ENCODE measurements at places on chromosomes 1 and 21. TPM values are rescaled to one million over a fixed set of nuclear protein-coding genes. Genes with fewer than 3 reads are reported as not detected.

The TACSTD2 gene
- total RNA-seq, result not detected

The PGLYRP4 gene
- not detected for total RNA-seq

The HMCN1 gene
- 0.05 TPM for total RNA-seq

The OR2T6 gene
- total RNA-seq, result not detected

DNA sequence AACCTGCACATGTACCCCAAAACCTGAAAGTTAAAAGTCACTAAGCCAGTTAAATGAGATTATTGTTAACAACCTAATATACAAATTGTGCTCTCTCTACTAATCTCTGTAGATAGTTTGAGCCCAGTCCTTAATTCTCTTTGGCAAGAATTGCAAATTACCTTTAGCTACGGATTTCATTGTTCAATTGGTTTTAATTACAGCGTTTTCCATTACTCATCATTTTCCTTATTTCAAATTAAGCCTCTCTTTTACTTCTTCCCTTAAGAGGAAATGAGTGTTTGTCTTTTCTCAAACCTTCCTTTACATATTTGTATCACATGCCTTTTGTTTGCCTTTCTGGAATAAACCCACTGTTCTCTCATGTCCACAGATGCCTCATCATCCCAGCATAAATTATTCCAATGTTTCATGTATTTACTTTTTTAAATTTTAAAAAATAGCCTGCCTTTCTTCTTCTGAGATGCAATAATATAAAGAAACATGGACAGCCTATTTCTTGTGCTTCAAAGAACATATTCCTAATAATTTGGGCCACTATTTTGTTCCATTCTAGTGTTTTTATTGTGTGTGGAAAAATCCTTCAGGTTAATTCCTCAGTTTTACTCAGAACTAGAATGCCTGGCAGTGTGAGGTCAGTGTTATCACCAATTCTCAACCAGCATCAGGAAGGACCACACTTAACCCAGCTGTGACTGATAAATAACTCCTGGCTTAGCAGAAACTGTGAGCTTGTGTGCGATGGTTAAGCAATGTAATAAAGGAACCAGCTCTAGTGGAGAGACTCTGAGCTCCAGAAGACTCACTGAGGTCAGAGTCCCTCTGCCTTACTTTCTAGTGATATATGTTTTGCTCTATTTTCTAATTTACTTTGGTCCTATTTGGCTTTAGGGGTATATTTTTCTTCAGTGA, 600.5 kb downstream of the LTN1 start:
- no peak for DNase-seq

DNA sequence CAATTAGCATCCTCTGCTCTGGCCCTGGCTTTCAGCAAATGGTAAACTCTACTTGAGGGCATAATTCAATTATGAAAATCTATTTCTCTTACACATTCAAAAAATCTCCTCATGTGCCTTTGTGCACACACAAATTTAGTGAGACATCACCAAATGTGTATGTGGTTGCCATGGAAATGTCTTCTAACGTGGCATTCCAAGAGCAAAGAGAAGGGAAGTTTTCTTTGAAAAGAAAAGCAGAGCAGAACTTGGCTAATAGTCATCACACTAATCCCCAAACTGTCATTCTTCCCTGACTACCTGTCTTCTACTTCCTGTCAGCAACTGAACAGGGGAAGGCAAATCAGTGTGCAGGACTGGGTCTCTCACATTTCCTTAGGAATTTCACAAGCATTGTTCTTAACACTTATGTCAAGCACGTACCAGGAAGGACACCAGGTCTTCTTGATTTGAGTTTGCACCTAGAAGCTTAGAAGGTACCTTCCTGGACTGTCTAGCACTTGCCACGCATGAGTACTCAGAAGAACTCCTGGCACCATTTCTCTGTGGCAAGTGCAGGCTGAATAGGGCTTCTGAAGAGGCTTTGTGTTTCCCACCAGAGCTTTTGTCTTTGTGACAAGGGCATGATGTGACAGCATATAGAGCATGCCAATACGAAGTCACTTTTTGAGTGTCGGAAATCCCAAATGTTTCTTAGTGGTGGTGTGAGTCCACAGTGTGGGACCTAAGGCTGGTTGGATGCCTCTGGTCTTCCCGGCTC, 32.3 kb downstream of the MAN1C1 start:
- DNase-seq, result no peak

GRCh38 chr1:35769188-35769758, 505 bp downstream of the CLSPN start:
- peak; percentile 93 for DNase-seq

- no peak for DNase-seq
Observed at GRCh38 chr1:166153525-166154314, 13.1 kb downstream of the FAM78B start.

GRCh38 chr1:33263890-33264504, 7.7 kb downstream of the ZNF362 start:
- no peak for DNase-seq

- DNase-seq, result no peak
Observed at GRCh38 chr1:57551476-57551875, 127.6 kb upstream of the DAB1 start.

DNA sequence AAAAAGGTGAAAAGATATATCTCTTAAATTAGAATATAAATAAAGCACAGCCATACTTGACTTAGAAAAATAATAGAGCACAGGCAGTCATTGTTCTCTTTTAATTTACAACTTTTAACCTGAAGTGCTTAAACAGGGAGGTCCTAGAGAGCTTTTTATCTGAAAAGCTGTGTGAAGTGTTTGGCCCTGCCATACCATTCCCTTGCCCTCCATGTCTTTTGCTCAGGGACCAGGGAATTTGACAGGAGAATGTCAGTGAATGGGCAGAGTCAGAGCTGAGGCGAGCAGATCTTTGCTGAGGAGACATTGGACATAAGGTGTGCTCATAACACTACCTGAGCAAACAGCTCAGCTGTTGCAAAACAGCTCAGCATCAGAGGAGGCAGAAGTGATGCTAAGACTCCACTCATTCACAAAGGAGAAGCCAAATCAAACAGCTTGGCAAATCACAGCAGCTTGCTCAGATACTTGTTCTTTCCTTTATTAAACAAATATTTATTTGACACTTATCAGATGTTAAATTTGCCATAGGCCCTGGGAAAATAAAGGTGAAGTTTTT, 14.9 kb upstream of the MGST3 start:
- no peak for DNase-seq

DNA sequence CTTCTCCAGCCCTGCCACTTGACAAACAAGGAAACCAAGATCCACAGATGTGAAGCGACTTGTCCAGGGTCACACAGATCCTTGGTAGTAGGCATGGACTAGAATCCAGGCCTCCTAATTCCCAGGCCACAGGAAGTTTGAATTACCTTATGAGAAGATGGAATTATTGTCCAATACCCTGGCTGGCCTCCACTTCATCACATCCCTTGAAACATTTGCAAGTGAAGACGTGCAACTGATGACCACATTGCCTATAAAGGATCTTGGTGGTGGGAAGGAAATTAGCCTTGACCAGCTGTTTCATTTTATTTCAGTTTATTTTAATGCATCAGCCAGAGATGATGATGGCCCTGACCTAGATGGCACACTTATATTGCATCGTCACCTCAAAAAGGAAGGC, 165.8 kb upstream of the CAMK1G start:
- DNase-seq, result no peak

DNA sequence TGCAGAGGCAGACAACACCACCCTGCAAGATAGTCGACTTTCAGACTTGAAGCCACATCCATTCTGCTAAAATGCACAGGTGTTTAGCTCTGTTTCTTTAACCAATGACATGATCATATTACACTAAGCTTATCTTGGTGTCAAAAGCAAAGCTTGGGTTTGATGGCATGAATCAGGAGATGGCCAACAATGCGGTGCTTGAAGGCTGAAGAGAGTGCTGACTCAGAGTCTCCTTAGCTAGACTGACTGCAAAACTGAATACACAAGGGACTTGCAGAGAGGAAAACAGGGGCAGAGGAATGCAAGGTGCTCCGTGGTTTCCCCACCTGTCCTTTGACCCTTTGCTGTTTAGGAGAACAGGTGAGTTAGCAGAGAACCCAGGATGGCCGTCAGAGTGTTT, 262.6 kb downstream of the SIPA1L2 start:
- DNase-seq, result no peak

GRCh38 chr1:72097851-72098570, 184.3 kb downstream of the NEGR1 start:
- DNase-seq, result no peak

- DNase-seq, result no peak
Observed at GRCh38 chr1:94693029-94693428, 127.1 kb upstream of the SLC44A3 start.

GRCh38 chr1:65429806-65430205, 9.3 kb downstream of the LEPR start:
- DNase-seq, result no peak

GRCh38 chr1:182286761-182287160, 104.8 kb downstream of the GLUL start:
- DNase-seq, result no peak

Measured in activated CD8-positive, alpha-beta T cell treated with anti-CD3 and anti-CD28 coated beads, Interleukin-2, amount 10 ng/mL, durations not matched to agents 7 days and 5 days (primary cell).